A549 (cell line): ENCODE measurements at places on chromosomes 6 and 20.

DNA sequence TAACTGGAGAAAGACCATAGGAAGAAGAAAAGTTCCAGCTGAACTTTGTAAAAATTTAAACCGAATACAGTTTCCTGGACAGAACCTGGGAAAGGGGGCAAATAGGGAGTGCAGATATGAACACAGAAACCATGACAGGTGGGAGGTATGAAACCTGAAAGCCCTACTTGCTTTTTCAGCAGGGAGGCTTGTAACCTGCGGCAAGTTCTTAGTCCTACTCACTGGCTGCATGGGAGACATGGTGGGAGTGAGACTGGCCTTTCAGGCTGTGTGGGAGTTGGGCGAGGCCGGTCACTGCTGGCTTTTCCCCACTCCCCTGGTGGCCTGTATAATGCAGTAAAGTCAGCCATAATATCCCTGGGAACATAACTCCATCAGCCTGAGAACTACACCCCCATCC is 54.2 kb downstream of the ROS1 start:
- DNase-seq, result no peak

GRCh38 chr20:20199361-20200160 is 147.2 kb downstream of the CFAP61 start:
- no peak for DNase-seq

DNA sequence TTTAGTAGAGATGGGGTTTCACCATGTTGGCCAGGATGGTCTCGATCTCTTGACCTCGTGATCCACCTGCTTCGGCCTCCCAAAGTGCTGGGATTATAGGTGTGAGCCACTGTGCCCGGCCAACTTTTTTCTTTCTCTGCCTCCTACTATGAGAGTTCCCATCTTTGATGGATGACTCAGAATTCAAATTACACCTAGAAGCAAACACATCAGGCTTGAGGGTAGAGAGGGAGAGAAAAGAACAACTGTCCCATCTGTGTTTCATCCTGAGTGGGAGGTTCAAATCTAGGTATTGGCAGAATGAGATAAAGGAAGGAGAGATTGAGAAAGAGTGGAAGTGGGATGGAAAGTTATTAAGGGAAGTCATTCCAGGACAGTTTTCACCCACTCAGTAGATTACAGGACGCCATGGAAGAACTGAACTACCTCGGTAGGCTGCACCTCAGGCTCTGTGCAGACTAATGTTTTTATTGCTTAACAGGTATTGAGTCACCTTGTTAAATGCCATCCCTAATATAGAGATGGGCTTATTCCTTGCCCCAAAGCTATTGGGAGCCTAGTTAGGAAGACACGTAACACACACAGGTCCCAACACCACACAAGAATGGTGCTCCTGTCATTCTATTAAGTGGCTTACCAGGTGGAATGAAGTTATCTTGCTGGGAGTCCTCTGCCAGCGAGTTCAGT is 275.7 kb downstream of the SOX4 start:
- DNase-seq, result no peak

GRCh38 chr20:62808211-62808865 is 3.7 kb downstream of the OGFR start:
- peak; percentile 83 for DNase-seq

GRCh38 chr6:150046943-150047342 is 21.6 kb upstream of the RAET1L start:
- DNase-seq, result no peak

- DNase-seq, result no peak
Measured at GRCh38 chr20:61317966-61318530, 66.0 kb downstream of the CDH4 start.

DNA sequence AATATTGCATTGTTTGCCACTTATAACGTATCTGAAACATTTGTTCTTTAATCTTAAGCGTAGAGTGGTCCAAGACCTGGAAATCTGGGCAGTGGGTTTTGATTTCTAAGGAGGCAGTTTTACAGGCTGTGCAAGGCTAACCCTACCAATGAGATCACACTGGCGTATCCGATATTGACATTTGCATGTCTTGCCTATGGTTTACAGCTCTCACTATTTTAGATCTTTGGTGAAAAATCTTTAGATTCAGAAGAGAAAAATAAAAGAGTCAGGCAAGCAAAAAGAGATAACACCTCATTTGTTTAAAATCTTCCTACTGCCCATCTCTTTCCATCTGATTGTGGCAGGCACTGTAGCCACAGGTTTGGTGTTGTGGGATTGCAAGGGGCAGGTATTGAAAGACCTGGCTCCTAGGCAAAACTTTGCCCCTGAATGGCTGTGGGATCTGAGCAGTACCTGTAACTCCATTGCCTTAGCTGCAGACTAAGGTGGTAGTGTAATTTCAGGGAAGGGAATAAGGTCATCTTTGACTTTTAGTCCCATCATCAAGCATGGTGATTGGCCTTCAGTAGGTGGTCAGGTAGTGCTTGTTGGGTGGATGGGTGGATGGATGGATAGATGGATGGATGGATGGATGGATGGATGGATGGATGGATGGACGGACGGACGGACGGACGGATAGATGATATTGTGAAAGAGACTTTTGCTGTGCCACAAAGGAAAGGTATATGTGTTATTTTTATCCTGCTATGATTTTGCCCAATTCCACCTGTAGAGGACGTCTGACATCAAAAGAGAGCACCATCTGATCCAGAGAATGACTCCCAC is 1.9 kb downstream of the TNFAIP3 start:
- no peak for DNase-seq

- DNase-seq, result no peak
Measured at GRCh38 chr6:70396796-70397729, 16.2 kb upstream of the FAM135A start.

GRCh38 chr20:60884277-60884676 is 367.8 kb upstream of the CDH4 start:
- DNase-seq, result no peak

DNA sequence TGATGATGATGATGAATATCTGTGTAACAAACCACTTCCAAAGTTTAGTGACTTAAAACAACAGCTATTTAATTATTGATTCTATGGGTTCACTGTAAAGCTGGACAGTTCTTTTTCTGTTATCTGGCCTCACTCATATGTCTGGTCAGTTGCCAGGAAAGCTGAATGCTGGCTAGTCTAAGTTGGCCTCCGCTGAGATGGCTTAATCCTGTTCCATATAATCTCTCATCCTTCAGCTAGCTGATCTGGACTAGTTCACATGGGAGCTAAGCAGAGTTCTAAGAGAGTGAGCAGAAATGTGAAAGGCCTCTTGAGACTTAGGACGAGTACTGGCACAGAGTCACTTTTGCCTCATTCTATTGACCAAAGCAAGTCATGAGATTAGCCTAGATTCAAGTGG is 334.7 kb upstream of the FLRT3 start:
- no peak for DNase-seq

DNA sequence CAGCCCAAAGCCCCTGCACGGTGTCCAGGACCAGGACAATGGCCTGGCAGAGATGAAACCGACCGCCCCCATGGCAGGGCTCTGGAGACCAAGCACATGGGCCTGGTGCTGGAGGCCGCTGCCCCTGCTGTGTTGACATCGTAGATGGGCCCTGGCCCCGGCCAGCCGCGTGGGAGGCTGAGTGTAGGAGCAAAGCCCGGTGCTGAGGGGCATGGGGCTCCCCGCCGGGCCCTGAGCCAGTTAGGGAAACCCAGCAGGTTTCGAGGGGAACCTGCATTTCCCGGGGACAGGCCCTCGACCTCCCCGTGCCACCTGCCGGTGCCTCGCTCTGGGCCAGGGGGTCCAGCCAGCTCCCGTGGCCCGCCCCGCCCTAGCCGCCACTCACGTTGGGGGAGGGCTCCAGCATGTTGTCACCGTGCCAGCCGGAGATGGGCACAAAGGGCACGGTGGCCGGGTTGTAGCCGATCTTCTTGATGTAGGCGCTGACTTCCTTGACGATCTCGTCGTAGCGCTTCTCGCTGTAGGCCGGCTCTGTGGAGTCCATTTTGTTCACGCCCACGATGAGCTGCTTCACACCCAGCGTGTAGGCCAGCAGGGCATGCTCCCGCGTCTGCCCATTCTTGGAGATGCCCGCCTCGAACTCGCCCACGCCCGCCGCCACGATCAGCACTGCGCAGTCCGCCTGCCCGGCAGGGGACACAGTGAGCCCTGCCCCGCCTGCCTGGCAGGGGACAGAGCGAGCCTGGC is 4.3 kb downstream of the EEF1A2 start:
- DNase-seq, result no peak

DNA sequence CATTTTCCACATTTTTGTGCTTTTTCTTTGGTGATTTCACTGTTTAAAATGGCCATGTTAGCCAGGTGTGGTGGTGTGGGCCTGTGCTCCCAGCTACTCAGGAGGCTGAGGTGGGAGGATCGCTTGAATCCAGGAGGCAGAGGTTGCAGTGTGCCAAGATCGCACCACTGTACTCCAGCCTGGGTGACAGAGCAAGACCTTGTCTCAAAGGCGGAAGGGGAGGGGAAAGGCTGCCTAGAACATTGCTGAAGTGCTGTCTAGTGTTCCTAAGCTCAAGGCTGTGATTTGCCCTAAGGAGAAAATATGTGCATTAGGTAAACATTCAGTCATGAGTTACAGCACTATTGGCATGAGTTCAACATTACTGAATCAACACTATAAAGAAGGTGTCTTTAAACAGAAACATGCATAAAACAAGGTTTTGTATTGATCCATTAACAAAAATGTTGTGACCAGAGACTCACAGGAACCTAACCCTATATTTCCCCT is 14.0 kb downstream of the ZC2HC1B start:
- no peak for DNase-seq

DNA sequence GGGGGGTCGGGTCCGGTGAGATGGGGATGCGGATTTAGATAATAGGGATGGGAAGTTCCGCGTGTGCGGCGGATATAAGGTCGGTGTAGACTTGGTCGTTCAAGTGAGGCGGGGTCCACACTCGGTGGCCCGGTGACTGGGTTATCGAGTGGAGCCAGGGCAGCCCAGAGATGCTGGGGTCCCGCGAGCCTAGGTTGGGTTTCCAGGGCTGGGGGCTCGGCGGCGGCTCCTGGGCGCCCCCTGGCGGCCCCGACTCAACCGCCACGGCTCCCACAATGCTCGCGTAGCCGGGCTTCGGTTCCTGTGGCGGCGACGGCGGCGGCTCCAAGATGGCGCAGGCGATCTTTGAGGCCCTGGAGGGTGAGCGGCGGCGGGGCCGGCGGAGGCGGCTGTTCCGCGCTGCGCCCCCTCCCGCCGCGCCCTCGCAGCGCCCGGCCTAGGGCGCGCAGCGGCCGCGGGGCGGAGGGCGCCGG is at the start of gene ZNF341:
ZNF341 (plus strand) TSS at position 304 of the 473 bp plus-strand sequence; CDS start at position 330, 26 bp downstream.
- peak; percentile 91 for DNase-seq

GRCh38 chr6:105932440-105932839 is 153.7 kb upstream of the PRDM1 start:
- DNase-seq, result no peak

- no peak for DNase-seq
Measured at GRCh38 chr20:23759306-23759940, 8.7 kb upstream of the CST1 start.

DNA sequence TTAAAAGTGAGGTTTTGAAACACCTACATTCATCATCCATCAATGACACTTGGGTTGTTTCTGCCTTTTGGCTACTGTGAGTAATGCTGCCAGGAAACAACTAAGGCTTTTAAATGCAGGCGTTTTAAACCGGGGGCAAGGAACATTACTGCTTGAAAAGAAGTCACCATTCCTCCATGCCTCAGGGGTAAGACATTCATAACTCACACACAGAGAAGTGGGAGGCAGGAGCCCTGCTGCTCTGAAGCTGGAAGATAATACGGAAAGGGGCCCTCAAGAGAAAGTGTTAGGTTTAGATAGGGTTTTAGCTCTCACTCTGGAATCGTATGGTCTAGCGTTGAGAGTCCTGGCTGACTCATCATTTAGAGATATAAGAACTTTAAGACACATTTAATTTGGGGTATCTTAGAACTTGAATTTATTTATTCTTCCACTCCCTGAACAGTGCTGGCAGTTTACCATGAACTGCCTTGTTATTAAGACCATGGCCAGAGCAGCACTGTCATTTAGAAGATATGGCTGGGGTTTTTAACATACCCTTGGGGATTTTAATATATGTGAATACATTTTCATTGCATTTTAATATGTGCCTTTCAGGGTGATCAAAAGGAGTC is 1.8 kb downstream of the TUBB1 start:
- DNase-seq, result no peak

DNA sequence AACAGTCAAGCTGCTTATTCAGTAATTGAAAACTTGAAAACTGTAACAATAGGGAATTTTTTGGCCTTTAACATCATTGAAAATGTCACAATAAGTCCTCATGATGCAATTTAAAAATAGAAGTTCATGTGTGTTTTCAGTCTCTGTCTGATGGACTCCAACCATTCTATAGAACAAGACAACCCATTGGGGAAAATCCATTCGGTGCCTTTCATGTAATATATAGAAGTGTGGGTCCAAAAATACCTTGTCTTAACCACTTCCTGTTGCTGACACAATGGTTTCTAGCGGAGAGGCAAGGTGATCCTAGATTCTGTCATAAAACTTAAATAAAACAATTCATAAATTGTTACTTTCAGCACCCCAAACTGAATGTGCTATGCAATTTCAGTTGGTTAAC is 1131.3 kb upstream of the MAP3K7 start:
- no peak for DNase-seq

DNA sequence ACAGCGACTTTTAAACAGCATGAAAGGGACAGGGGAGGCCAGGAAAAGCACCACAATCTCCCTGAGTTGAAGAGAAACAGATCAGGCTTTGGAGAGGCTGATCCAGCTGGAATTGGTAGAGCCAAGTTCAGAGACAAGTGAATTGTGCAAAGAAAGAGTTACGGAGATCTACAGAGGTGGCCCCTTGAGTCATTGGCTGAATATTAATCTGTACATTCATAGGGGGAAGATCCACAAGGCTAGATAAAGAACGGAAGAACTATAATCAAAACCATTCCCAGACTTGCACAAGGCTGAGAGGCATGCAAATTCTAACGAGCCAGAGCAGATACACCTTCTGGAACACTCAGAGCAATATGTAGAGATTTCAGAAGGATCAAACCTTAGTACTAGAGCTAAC is 14.2 kb upstream of the FOXQ1 start:
- peak; percentile 45 for DNase-seq

GRCh38 chr6:142985281-142985680 is 40.3 kb upstream of the HIVEP2 start:
- no peak for DNase-seq

DNA sequence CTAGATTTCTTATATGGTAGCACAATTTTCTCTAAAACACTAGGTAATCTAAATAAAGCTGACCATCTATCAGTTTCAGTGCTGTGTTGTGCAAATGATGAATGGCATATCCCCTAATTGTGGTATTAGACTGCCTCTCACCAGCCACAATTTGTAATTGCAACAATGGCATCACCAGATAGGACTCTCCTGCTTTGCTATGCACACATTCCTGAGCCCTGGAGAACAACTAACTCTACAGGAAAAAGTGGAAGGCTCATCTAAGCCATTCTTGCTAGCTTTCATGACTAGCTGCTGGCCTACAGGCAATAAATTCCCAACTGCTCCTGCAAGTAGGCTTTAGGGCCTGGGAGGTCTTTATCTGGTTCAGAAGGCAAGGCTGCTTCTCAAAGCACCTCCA is 974.1 kb downstream of the EYS start:
- no peak for DNase-seq

- no peak for DNase-seq
Measured at GRCh38 chr6:16757332-16757731, 3.9 kb downstream of the ATXN1 start.

- DNase-seq, result no peak
Measured at GRCh38 chr6:160162030-160162566, 40.5 kb downstream of the SLC22A1 start.

- no peak for DNase-seq
Measured at GRCh38 chr6:127201321-127201720, 65.3 kb upstream of the RNF146 start.

GRCh38 chr20:49029203-49029602 is 16.9 kb upstream of the CSE1L start:
- no peak for DNase-seq
